ENCODE measurements at places on chromosomes 1 and 21.
A peak's percentile ranks its signal among the peaks of the same experiment; 100 is the strongest.

DNA sequence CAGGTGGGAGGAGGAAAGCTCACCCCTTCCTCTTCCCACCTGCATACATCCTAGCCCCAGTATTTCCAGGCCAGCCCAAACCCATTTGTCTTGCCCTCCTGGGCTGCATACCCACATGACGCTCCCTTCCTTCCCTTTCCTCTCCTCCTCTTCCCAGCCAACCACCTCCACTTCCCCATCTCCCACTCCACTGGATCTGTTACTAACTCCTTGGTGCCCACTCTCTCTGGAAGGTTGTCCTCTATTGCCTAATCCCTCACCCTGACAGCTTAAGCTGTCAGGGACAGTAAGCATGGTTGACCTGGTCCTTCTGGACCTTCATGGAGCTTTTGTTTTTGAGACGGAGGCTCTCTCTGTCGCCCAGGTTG, 23.0 kb upstream of the SYNC start:
- no peak overlapping the region for H3K4me3 ChIP-seq
- DNase-seq = no peak
- H3K27me3 ChIP-seq = no peaks in the 10 kb centered on the region

- DNase-seq = no peak
- H3K27me3 ChIP-seq = no peaks in the 10 kb centered on the region
- no peak overlapping the region for H3K4me3 ChIP-seq
- no peaks in the 10 kb centered on the region for H3K36me3 ChIP-seq
- H3K27ac ChIP-seq = no peak overlapping the region
Measured at GRCh38 chr1:232486454-232487207, 143.3 kb downstream of the SIPA1L2 start.

GRCh38 chr1:108114033-108114599, 86.0 kb downstream of the SLC25A24 start:
- H3K27me3 ChIP-seq = no peaks in the 10 kb centered on the region
- no peak for DNase-seq
- peak overlapping the region; percentile 44 for H3K27ac ChIP-seq

DNA sequence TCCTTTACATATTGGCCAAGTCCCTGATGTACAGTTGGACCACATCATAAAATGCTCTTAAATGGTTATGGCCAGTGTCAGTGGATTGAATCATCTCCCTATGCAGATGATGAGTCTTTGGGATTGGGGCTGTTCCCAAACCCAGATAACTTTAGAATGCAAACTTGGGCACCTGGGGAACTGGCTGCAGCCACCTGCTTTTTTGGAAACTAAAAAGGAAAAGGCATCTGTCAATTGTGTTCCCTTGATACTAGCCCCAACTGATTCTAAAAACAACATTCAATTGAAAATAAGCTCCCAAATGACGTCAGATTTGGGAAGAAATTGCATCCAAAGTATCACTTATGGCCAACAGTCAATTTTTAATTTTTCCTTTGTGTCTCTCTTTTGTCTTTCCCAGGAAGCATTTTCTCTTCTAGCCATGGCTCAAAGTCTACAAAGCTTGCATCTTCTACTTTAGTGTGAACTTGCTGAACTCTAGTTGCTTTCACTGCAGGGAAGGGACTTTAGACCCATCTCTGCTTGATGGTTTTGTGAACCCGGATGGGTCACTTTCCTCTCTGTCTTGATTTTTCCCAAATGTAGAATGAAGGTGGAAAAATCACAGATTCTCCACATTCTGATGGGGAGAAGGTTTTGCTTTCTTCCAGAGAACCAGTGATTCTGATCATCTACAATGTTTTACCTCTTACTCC, 402.3 kb upstream of the USP24 start:
- H3K27me3 ChIP-seq = no peaks in the 10 kb centered on the region
- DNase-seq = no peak
- no peaks in the 10 kb centered on the region for H3K36me3 ChIP-seq
- H3K4me1 ChIP-seq = no peaks in the 10 kb centered on the region
- H3K4me3 ChIP-seq = no peak overlapping the region

DNA sequence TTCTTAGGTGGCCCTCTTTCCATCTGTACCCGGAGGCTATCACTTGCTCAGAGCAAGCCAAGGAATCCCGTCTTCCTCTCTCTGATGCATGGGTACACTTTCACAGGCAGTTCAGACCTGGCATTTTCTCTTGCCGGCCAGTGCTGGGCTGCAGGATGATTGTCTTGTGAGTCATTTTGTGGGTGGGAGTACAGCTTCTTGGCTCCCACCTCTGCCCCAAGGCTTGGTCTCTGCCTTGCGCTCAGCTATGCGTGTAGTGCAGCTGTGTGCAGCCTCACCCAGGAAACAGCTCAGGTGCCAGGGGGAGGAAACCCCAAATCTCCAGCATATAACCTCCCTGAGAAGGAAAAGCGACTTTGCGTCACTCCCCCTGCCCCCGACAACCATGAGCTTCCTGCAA, 3.9 kb upstream of the AJAP1 start:
- no peak for DNase-seq
- H3K4me1 ChIP-seq = peaks cover 5% of the 10 kb centered on the region
- no peaks in the 10 kb centered on the region for H3K36me3 ChIP-seq
- H3K27ac ChIP-seq = no peak overlapping the region
- H3K4me3 ChIP-seq = no peak overlapping the region
- peaks cover 7% of the 10 kb centered on the region for H3K27me3 ChIP-seq

- no peaks in the 10 kb centered on the region for H3K36me3 ChIP-seq
- no peaks in the 10 kb centered on the region for H3K27me3 ChIP-seq
- DNase-seq = no peak
- no peak overlapping the region for H3K4me3 ChIP-seq
- H3K27ac ChIP-seq = no peak overlapping the region
Measured at GRCh38 chr1:64675718-64676345, 69.0 kb upstream of the RAVER2 start.

DNA sequence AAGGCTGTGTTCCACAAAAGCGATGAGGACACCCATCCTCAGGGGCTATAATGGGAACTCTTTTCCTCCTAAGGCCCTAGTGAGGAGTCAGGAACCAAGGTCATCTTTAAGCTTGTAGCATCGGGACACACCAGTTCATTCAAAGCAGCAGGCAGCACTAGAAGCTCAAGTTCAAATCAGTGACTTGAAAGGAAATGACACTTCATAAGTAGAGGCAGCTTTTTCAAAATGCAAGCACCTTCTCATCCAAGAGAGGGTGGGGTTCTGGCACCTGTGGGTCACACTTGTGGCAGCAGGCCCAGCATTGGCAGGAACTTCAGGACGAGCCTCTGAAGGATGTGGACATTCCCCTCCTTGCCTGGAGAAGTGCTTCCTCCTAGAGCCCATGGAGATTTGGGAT, 496.3 kb downstream of the KIF26B start:
- no peak for DNase-seq
- no peaks in the 10 kb centered on the region for H3K36me3 ChIP-seq
- H3K4me3 ChIP-seq = no peak overlapping the region
- no peak overlapping the region for H3K27ac ChIP-seq
- no peaks in the 10 kb centered on the region for H3K27me3 ChIP-seq

- no peak for DNase-seq
- H3K27ac ChIP-seq = no peak overlapping the region
- H3K4me1 ChIP-seq = no peaks in the 10 kb centered on the region
- H3K27me3 ChIP-seq = no peaks in the 10 kb centered on the region
- no peaks in the 10 kb centered on the region for H3K36me3 ChIP-seq
Measured at GRCh38 chr1:241485554-241485992, 34.0 kb downstream of the FH start.

DNA sequence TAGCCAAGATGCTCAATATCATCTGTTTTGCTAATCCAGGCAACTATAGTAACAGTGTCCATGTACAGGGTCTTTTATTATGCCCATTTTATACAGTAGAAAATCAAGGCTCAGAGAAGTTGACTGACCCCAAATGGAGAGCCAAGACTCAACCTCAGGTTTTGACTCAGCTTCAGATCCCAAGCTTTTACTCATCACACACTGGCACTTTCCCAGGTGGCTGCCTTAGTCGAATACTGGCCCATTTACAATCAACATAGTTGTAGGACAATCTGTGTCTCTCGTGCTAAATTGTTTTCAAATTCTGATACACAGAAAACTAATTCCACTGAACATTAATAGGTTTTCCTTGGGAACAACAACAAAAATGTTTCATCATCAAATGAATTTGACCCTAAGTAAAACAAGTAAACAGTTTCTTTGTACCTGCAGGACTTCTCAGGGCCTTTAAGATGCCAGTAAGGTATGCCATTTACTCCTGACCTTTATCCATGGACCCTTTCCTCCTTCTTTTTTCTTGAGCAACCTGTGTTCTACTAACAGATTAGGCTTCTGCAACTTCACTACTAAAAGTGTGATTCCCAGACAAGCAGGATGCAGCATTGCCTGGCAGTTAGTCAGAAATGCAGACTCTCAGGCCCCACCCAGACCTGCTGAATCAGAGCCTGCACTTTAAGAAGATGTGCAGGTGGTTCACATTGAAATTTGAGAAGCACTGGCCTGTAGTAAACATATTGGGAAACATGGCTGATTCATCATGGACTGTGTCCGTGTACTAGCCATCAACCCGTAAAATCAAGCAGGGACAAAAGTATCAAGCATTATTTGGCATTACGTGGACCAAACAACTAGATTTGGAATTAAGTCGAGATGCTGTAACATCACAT, 128.8 kb downstream of the RRAGC start:
- DNase-seq = no peak
- H3K4me1 ChIP-seq = no peaks in the 10 kb centered on the region
- no peaks in the 10 kb centered on the region for H3K36me3 ChIP-seq

- no peaks in the 10 kb centered on the region for H3K27me3 ChIP-seq
- H3K4me1 ChIP-seq = no peaks in the 10 kb centered on the region
- H3K36me3 ChIP-seq = no peaks in the 10 kb centered on the region
- H3K27ac ChIP-seq = no peak overlapping the region
- no peak for DNase-seq
- H3K4me3 ChIP-seq = no peak overlapping the region
Measured at GRCh38 chr1:215647738-215648137, 80.6 kb downstream of the KCTD3 start.

GRCh38 chr1:62429581-62429980, 7.3 kb upstream of the USP1 start:
- no peak overlapping the region for H3K27ac ChIP-seq
- no peaks in the 10 kb centered on the region for H3K4me1 ChIP-seq
- no peak overlapping the region for H3K4me3 ChIP-seq
- no peaks in the 10 kb centered on the region for H3K36me3 ChIP-seq

DNA sequence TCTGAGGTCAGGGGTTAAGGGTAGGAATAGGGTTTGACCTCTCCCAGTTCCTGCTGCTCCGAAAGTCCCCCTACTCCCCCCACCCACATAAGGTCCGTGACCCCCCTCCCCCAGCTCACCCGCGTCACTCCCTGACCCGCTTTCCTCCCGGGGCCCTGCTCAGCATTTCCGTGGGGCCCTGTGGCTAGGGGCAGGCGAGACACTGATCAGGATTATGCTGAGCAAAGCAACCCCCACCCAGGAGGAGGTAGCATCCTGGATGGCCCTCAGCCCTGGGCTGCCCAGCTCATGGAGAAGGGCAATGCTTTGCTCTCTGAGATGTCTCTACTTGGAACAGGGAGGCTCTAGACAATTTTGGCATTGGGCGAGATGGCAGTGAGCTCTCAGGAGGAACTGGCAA, 3.7 kb downstream of the RORC start:
- H3K27me3 ChIP-seq = no peaks in the 10 kb centered on the region
- peaks cover 55% of the 10 kb centered on the region for H3K4me1 ChIP-seq
- no peak overlapping the region for H3K4me3 ChIP-seq
- no peaks in the 10 kb centered on the region for H3K36me3 ChIP-seq
- DNase-seq = no peak

GRCh38 chr1:162976628-162977027, 92.5 kb upstream of the RGS4 start:
- no peak overlapping the region for H3K4me3 ChIP-seq
- no peaks in the 10 kb centered on the region for H3K36me3 ChIP-seq
- no peaks in the 10 kb centered on the region for H3K4me1 ChIP-seq
- H3K27me3 ChIP-seq = no peaks in the 10 kb centered on the region

DNA sequence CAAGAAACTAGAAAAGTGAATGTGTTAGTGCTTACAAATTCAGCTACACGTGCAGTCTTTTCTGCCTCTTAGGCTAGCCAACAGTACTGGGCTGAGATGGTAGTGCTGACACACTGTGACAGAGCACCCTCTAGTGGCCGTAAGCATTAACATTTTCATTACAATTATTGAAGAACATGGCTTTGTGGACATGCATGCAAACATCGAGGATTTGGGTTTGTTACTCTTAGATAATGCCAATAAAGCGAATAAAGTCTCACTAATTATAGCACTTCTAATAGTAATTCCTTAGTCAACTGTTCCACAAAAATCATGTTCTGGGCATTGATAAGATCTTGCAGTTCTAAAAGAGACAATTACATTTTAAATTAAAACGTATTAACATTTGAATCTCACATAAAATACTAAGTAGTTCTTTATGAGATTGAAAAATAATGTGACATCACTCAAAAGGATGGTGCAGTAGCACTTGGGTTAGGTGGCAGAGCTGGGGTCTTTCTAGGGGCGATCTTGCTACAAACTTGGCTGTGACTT, 47.1 kb downstream of the MYSM1 start:
- peaks cover 17% of the 10 kb centered on the region for H3K36me3 ChIP-seq
- H3K27me3 ChIP-seq = no peaks in the 10 kb centered on the region
- no peak overlapping the region for H3K4me3 ChIP-seq
- DNase-seq = peak; percentile 87
- no peak overlapping the region for H3K27ac ChIP-seq

GRCh38 chr21:43333298-43334062, 93.5 kb downstream of the SIK1 start:
- peaks cover 13% of the 10 kb centered on the region for H3K4me1 ChIP-seq
- no peaks in the 10 kb centered on the region for H3K27me3 ChIP-seq
- no peak overlapping the region for H3K4me3 ChIP-seq
- no peak overlapping the region for H3K27ac ChIP-seq
